NCI-H1694 treated with DMSO at 0.1 percent for 48 hours (cell line): ENCODE measurements at places on chromosomes 7 and 10.

GRCh38 chr10:99403674-99404073 is 26.8 kb downstream of the GOT1 start:
- DNase-seq, result no peak

DNA sequence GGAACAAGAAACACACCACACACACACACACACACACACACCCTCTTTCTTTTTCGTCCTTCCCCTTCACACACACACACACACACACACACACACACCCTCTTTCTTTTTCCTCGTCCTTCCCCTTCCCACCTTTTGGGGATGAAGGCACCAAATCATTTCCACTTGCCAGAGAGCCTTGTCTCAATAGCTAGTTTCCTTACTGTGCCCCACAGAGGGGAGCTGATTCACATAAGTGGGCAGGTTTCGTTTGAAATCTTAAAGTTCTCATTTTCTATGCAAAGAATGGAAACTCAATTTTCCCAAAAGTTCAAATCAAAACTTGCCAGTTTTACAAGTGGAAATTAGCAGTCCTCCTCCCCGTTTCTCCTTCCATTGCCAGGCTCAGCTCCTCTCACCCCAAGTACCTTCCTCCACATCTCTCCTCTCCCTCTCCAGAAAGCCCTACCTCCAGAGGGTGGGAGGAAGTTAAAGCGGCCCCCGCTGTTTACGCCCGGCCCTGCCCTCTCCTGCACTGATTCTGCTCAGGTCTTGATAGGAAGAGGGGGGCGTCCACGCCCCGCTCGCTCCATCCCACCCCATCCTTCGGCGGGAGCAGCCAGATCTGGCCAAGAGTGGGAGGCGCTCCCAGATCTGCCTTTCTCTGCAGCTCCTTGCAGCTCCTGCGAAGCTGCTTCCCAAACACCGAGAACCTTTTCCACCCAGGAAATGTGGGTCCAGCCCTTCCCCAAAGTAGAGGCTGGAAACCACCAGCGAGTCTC is 1.3 kb downstream of the CTTNBP2 start:
- DNase-seq, result no peak

- DNase-seq, result no peak
These were observed 24.1 kb upstream of the PDGFA start for GRCh38 chr7:543501-544337.

DNA sequence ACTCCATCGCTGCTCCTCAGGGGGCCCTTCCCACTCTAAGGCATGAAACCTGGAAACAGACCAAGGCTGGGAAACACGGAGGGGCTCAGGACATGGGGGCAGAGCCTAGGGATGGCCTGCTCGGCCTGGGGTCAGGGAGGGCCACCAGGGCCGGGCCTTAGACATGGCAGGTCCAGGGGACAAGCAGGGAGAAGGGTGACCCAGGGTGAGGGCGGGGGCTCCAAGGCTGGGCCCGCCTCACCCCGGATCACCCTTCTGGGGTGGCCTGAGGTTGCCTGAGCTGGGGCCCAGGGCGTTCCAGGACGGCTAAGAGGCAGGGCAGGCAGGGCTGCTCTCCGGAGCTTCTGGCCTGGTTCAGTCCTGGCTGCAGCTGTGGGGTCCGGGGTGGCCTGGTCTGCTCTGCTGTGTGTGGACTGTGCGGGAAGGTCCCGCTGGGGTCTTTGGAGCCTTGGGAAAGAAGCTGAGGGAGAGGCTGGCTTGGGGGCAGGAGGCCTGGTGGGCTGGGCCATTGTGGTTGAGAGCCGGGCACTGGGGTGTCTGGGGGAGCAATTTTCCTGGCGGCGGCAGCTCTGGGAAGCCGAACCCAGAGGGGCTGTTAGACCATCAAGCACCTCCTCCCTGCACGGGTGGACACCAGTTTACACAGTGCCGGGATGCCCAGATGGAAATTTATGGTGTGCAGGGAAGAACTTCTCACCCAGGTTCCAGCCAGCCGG is 52.2 kb downstream of the UNCX start:
- no peak for DNase-seq
